Transverse colon (tissue), 4 donors: ENCODE measurements at places on chromosomes 13 and 19. TPM values are rescaled to one million over a fixed set of nuclear protein-coding genes. Genes with fewer than 3 reads are reported as not detected.
A peak's percentile ranks its signal among the peaks of the same experiment; 100 is the strongest.

The C5AR2 gene
- total RNA-seq = 2.0 TPM

The CYP4F2 gene
- 40.8 TPM for total RNA-seq

The IGFL2 gene
- not detected for total RNA-seq

The CRX gene
- not detected for total RNA-seq

The ARHGEF7 gene
- 82.1 TPM for total RNA-seq

The ADPRHL1 gene
- total RNA-seq = 4.1 TPM

GRCh38 chr19:17326595-17326966 is 8.1 kb downstream of the ANO8 start:
- no peak overlapping the region for H3K27ac ChIP-seq
- H3K4me1 ChIP-seq = peaks cover 13% of the 10 kb centered on the region
- no peaks in the 10 kb centered on the region for H3K36me3 ChIP-seq
- H3K4me3 ChIP-seq = no peak overlapping the region
- DNase-seq = no peak

DNA sequence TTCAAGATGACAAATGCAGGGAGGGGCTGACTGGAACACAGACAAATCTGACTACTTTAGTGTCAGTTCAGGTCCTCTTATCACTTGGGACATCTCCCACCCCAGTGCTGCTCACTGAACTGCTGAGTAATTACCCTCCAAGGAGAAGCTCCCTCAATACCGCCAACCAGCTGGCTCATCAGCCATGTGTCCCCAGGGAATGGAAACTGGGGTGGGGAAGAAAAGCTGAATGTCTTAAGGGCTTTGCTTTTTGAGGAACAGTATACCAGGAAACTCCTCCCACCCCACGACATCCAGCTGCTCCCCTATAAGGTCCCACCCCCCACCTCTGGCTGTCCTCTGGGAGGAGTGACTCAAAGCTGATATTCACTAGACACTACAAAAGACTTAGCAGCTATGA is 2.0 kb downstream of the ZNF823 start:
- DNase-seq = peak; percentile 19
- no peaks in the 10 kb centered on the region for H3K4me1 ChIP-seq
- no peaks in the 10 kb centered on the region for H3K27me3 ChIP-seq

DNA sequence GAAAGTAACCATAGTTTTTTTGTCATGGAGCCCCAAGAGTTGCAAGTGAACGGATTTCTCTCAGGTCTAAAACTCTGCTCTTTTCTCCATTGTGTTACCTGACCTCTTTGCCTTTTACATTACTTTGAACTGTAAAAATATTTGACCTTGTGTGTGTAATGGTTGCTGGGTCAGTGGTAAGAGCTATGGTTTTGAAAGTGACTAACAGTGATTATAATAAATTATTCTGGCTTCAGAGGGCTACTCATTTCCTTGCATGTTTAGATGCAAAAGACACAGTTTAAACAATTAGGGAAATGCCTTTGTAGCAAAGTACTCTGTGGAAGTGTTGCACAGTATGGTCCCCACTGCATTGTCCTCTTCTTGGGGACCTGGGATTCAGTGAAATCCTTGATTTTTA is 29.3 kb upstream of the PSG8 start:
- no peaks in the 10 kb centered on the region for H3K36me3 ChIP-seq
- no peaks in the 10 kb centered on the region for H3K4me1 ChIP-seq
- no peak for DNase-seq
- H3K27me3 ChIP-seq = no peaks in the 10 kb centered on the region

DNA sequence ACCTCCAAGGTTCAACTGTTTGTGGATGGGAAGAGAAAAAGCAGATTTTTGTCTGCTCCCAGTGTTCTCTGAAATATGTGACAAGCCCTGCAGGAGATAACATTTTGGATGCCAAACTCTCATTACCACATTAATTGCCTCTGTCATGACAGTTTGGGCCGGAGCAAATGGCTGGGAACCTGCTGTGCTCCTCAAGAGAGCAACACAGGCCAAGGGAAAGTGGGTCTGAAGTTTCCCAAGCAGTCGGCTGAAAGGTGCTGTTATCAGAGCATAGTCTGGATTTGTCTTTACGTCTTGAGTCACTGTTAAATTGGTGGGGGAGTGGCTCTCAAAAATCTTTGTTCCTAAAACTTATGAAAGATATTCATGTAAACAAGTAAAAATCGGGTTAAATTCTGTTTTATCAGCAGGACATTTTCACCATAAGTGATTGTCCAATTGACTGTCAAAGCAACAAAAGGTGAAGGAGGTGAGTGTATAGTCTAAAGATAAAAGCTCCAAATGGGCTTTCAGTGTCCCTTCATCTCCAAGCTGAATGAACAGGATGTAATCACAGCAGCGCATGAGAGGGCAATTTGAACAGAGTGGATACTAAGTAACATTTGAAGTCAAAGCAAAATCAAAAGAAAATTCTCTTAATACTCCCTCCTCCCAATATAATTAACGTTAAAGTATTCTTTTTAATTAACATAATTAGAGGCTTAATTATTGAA is 844.8 kb downstream of the PCDH17 start:
- no peak overlapping the region for H3K4me3 ChIP-seq
- no peaks in the 10 kb centered on the region for H3K36me3 ChIP-seq
- no peak for DNase-seq

DNA sequence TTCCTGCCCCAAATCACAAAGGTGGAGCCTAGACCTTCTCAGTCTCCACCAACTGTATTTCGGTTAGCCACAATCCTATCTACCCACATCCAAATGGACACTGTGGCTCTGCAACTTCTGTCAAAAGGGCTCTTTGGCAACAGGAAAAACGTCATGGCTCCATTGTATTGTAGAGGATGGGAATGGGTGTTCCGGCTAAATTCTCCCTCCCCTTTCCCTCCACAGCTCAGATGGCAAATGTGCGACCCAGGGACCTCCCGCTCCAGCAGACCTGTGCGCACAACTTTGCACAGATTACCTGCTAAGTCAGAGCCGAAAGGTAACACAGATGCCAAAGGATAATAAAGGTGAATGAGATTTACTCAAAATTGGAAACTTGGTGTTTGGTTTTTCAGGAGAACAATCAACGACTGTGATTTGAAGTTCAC is 968 bp upstream of the KL start:
- H3K4me3 ChIP-seq = no peak overlapping the region
- no peaks in the 10 kb centered on the region for H3K36me3 ChIP-seq

DNA sequence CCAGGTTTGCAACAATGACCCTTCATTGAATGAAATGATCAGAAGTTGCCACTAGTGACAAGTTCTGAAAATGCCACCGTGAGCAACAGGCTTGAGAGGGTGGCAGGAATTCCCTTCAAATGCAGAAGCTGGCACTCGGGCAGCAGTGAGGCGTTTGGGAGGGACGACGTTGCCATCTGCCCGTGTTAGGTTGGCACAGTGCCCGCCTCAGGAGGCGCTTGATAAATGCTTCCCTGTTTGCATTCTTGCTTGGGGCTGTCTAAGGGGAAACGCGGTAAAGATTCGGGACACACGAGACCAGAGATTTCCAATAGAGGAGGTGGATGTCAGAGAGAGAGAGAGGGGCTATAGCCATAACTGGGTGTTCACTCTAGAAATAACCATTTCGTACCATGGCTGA is 101.9 kb downstream of the TEX29 start:
- H3K36me3 ChIP-seq = no peaks in the 10 kb centered on the region
- H3K27me3 ChIP-seq = no peaks in the 10 kb centered on the region
- H3K4me1 ChIP-seq = no peaks in the 10 kb centered on the region
- no peak for DNase-seq
- no peak overlapping the region for H3K27ac ChIP-seq
- no peak overlapping the region for H3K4me3 ChIP-seq

GRCh38 chr19:3783660-3784584 is 2.3 kb downstream of the MATK start:
- H3K36me3 ChIP-seq = no peaks in the 10 kb centered on the region
- H3K27ac ChIP-seq = no peak overlapping the region
- H3K4me1 ChIP-seq = no peaks in the 10 kb centered on the region
- no peak for DNase-seq
- H3K4me3 ChIP-seq = no peak overlapping the region

DNA sequence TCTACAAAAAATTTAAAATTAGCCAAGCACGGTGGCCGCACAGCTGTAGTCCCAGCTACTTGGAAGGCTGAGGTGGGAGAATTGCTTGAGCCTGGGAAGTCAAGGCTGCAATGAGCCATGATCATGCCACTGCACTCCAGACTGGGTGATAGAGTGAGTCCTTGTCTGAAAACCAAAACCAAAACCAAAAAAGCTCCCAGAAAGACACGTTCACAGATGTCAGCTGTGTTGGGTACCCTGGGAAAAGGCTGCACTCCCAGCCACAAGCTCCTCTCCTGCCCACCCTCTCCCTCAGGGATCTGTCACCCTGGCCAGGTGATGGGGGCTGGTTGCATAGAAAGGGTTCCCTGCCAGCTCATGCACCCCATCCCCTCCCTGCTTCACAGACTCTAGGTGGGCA is 53.3 kb downstream of the RNF6 start:
- no peaks in the 10 kb centered on the region for H3K4me1 ChIP-seq
- no peak for DNase-seq
- no peaks in the 10 kb centered on the region for H3K27me3 ChIP-seq
- no peaks in the 10 kb centered on the region for H3K36me3 ChIP-seq

DNA sequence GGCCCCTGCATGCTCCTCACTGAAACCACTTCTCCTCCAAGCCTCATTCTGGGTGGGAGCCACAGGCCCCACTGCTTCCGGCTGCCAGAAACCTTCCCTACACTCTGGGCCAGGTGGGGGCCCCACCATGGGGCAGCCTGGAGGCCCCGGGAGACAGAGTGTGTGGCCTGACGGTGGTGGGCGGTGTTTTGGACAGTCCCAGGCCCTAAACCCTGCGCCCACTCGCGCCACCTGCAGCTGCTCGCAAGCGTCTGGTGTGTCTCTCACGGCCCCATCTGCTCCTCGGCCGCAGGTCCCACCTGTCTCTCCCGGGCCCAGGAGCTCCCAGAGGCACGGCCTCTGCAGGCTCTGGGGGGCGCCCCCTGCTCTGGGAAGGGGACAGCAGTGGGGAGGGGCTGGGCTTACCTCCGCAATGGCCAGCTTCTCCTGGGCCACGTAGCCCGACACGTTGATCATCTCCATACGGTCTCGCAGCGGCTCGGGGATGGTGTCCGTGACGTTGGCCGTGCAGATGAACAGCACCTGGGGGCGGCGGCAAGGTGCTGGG is 5.6 kb downstream of the RPL36 start:
- DNase-seq = no peak
- no peaks in the 10 kb centered on the region for H3K27me3 ChIP-seq
- peaks cover 17% of the 10 kb centered on the region for H3K36me3 ChIP-seq

DNA sequence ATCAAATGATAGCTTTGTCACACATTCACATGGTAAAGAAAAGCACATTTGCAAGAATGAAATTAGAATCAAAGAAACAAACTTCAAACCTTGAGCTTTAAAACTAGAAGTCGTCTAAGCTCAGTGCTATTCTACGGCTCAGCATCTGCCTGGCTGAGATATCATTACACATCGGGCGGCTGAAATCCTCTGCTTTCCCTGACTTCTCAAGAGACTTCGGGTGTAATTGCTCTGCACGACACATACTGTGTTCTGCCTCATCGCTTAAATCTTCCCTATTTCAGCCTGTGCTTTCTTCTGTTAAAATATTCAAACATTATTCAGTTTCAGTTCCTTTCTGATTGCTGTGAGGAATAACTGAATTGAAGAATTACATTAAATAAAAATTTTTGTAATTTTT is 265.3 kb downstream of the NALCN start:
- no peak overlapping the region for H3K4me3 ChIP-seq
- DNase-seq = no peak
- no peak overlapping the region for H3K27ac ChIP-seq
- H3K27me3 ChIP-seq = peaks cover 21% of the 10 kb centered on the region
- no peaks in the 10 kb centered on the region for H3K4me1 ChIP-seq

DNA sequence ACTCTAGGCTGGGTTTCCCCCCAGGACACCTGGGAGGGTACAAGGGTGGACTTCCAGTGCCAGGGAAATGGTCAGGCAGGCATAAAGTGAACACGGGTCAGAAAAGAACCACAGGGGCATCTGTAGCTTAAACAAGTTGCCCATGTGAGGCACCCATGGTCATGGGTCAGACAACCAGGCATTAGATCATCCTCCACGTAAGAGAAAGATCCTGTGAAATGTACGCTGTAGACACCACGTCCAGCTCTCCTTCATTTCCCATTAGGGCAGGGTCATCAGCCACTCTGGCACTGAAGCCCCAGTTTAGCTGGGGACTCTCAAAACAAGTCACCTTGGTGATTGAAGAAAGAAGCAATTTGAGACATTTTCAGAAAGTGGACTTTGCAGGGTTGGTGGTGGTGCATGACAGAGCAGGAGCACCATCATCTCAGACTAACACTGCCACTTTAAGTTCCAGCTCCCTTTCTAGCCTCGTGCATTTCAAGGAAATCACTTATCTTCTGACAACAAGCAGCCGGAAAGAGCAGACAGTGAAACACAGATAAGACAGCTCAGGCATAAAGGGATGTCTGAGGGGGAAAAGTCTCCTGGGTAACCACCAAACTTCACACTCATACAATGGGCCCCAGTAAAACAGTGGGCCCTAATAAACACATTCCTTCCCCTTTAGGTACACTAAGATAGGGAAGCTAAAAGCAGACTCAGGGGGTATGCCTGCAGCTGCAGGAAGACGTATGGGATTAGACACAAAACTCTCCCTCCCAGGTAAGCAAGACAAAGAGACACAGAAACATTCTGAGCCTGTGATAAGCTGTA is 16.1 kb upstream of the SIGLEC6 start:
- H3K27ac ChIP-seq = no peak overlapping the region
- peaks cover 3% of the 10 kb centered on the region for H3K27me3 ChIP-seq
- no peaks in the 10 kb centered on the region for H3K36me3 ChIP-seq
- DNase-seq = no peak
- no peaks in the 10 kb centered on the region for H3K4me1 ChIP-seq

- DNase-seq = no peak
- H3K4me3 ChIP-seq = no peak overlapping the region
- no peaks in the 10 kb centered on the region for H3K4me1 ChIP-seq
- H3K27ac ChIP-seq = no peak overlapping the region
Measured at GRCh38 chr19:29442910-29443309, 82.9 kb upstream of the VSTM2B start.

DNA sequence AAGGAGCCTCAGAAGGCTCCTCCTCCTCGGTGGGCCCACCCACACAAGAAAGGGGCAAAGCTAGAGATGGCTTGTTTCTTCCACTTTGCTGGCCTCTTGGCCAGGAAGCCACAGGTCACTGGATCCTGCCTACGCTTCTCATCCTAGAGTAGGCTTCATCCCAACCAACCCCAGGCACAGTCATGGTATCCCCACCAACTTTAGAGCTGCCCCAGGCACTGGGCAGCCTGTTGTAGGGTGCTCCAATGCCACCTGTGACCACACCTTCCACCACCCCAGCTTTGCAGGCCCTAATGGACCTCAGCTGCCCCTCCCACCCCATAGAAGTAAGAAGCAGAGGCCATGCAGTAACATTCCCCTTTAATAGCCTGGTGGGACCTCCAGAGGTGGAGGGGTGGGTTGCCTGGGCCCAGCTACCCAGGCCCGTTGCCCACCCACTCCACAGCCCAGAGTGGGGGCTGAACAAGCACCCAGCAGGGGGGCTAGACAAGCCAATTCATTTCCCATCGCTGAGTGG is 522 bp upstream of the CHMP2A start:
- H3K27me3 ChIP-seq = no peaks in the 10 kb centered on the region
- peaks cover 13% of the 10 kb centered on the region for H3K36me3 ChIP-seq
- H3K4me3 ChIP-seq = peak overlapping the region; percentile 58
- H3K27ac ChIP-seq = peak overlapping the region; percentile 99
- DNase-seq = no peak
- H3K4me1 ChIP-seq = peaks cover 36% of the 10 kb centered on the region

- no peaks in the 10 kb centered on the region for H3K36me3 ChIP-seq
- no peak overlapping the region for H3K27ac ChIP-seq
- peaks cover 10% of the 10 kb centered on the region for H3K4me1 ChIP-seq
- DNase-seq = no peak
Measured at GRCh38 chr13:113946409-113947181, 27.3 kb downstream of the C13orf46 start.
